ENCODE measurements at places on chromosomes 3 and 15. TPM values are rescaled to one million over a fixed set of nuclear protein-coding genes. Genes with fewer than 3 reads are reported as not detected.

The PIK3CA gene
- 42.8 TPM for total RNA-seq

The ZFYVE19 gene
- 31.5 TPM for total RNA-seq

The AHSG gene
- total RNA-seq: not detected

The SQOR gene
- 86.0 TPM for total RNA-seq

The PPCDC gene
- 9.2 TPM for total RNA-seq

The CATSPER2 gene
- total RNA-seq: 2.1 TPM

The A4GNT gene
- not detected for total RNA-seq

The DISP2 gene
- total RNA-seq: under 0.01 TPM

The GABRA5 gene
- total RNA-seq: 0.50 TPM

The KLHDC8B gene
- 16.9 TPM for total RNA-seq

The LDHAL6B gene
- not detected for total RNA-seq

The SPINT1 gene
- total RNA-seq: 0.66 TPM

The EIF4A2 gene
- 2,028 TPM for total RNA-seq

The BRPF1 gene
- total RNA-seq: 17.4 TPM

The SPSB4 gene
- total RNA-seq: not detected

The SNRPA1 gene
- total RNA-seq: 36.4 TPM

The GRAMD2A gene
- 0.33 TPM for total RNA-seq

The GP5 gene
- under 0.01 TPM for total RNA-seq

The CYP8B1 gene
- total RNA-seq: not detected

The GPR160 gene
- 0.50 TPM for total RNA-seq

The ZKSCAN7 gene
- total RNA-seq: 7.4 TPM

The PLA1A gene
- 0.25 TPM for total RNA-seq

The DUOX1 gene
- not detected for total RNA-seq

The IGSF11 gene
- total RNA-seq: not detected

The PLS1 gene
- 1.8 TPM for total RNA-seq

The SNRPN gene
- 35.1 TPM for total RNA-seq

The ANKRD63 gene
- not detected for total RNA-seq

The ATP10A gene
- 0.66 TPM for total RNA-seq

The SERPINI2 gene
- total RNA-seq: not detected

The EDC3 gene
- 15.4 TPM for total RNA-seq

The FAM240A gene
- total RNA-seq: not detected

The PP2D1 gene
- total RNA-seq: not detected

Data from uterine smooth muscle cell (primary cell).